Endothelial cell of umbilical vein (primary cell): ENCODE measurements at places on chromosomes 6 and 20. TPM values are rescaled to one million over a fixed set of nuclear protein-coding genes. Genes with fewer than 3 reads are reported as not detected.

The TGM3 gene
- not detected in 2 replicates for total RNA-seq

GRCh38 chr6:4564801-4565271 is 211.4 kb upstream of the CDYL start:
- DNase-seq = no peak

DNA sequence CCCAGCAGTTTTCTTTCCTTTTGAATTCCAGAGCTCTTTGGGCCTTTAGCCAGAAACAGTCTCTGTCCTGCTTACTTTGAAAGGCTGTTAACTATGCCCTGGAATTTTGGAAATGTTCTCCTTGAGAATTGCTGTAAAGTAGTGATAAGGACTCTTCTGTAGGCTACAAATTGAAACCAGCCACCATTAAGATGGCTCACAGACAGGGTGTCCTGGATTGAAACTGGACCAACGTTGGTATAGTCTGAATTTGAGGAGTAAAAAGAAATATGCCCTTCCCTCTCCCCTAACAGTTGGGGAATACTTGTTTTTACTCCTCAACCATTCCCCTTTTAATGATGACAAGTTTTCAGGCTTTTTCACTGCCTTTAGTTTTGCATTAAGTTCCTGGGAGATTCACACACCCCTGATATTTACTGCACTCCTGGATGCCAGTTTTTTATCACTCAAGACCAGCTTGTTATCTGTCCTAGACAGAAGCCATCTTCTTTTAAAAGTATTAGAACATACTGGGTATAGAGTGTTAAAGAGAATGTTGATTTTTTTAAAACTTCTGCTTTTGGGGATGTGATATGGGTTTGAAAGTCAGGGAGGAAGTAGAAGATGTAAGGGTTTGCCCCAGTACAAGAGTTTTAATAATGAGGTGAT is 21.9 kb downstream of the TOP1 start:
- DNase-seq = no peak

The REM1 gene
- total RNA-seq = not detected in 2 replicates

GRCh38 chr20:57995381-57995977 is 233.0 kb downstream of the ANKRD60 start:
- no peak for DNase-seq

DNA sequence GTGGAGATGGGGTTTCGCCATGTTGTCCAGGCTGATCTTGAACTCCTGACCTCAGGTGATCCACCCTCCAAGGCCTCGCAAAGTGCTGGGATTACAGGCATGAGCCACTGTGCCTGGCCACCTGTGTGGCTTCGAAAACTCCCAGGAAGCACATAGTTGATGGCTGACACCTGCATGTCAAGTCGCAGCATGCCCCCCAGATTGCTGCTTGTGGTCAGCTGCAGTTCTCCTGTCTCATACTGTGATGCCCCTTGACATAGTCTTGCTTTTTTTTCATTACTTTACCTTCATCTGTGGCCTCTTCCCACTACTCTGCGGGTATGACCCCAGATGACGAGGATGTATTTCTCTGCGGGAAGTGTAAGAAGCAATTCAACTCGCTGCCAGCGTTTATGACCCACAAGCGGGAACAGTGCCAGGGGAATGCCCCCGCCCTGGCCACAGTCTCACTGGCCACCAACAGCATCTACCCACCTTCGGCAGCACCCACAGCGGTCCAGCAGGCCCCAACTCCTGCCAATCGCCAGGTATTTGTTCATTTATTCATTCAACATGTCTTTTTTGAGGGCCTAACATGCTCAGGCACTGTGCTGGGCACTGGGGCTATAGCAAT is 13.1 kb downstream of the ZNF341 start:
- no peak for DNase-seq

The PMEPA1 gene
- 31.6 and 47.1 TPM in 2 replicates for total RNA-seq

DNA sequence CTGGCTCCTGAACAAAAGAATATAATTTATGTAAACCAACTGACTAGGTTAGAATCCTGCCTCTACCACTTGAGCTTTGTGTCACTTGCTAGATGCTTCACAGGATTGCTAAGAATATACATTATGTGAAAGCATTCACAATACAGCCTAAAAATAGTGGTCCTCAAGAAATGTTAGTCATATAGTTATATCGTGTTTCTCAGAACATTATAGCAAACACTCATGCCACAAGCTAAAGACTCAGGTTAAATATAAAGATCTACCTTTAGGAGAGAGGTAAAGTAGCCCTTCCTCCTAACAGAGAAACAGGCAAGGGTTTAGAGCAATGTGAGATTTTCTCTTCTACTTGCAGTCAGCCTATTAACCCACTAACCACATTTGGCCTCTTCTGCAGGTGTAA is 17.8 kb upstream of the ALDH8A1 start:
- DNase-seq = no peak

The DACT2 gene
- total RNA-seq = not detected in 2 replicates

- peak; percentile 34 for DNase-seq
Observed at GRCh38 chr6:106309766-106310373, 15.7 kb downstream of the ATG5 start.

The RFX6 gene
- not detected in 2 replicates for total RNA-seq

- DNase-seq = no peak
Observed at GRCh38 chr20:62161347-62161746, 17.8 kb downstream of the SS18L1 start.

GRCh38 chr6:49915035-49915434 is 48.7 kb upstream of the CRISP1 start:
- no peak for DNase-seq

DNA sequence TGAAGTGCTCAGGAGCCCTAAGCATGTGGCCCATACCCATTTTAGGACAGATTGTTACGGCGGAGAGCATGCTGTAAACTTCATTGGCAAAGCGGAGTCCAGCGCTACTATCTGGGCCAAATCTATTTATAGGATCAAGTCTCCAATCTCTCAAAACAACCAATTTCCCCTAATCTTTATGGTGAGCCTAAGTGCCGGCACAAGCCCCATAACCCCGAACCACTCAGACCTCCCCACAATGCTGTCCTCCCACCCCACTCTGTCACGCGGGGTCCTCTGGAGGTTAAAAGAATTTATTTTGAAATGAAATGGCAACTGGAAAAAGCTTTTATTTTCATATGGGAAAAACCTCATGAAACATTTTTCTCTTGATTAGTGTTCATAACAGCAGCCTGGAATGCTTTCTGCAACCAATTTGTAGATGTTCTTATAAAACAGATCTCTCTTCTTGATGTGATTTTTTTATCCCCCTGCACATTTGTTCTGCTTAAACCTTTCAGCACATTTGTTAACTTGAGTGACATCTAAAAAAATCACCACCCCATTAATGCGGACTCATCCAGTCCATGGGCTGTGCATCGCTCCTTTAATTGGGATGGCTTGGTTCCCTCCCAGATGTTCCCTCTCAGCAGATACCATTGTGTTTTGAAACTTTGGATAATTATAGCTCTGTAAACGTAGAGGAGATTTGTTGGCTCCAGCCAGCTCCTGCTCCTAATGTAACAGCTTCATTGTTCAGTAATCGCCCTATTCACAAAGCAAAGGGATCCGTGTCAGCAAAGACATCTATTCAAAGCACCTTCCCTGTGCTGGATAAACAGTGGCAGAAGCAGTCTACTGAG is 323.6 kb downstream of the CD83 start:
- no peak for DNase-seq

The C20orf141 gene
- not detected in 2 replicates for total RNA-seq

The FAM110A gene
- total RNA-seq = 4.6 and 5.8 TPM in 2 replicates

DNA sequence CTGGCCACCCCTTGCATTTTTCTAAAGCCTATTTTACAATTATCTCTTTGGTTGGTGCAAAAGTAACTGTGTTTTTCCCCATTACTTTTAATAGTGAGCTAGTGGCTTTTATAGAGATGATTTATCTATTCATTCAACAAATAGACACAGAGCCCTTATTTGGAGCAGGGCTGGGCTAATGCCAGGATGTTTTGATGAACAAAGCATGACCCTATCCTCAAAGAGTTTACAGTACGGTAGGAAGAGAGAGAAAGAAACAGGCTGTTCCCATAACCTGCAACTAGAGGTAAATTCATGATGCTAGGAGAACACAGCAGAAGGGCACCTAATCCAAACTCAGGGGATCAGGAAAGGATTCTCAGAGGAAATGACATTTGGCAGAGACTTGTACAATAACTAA is 37.3 kb upstream of the UST start:
- DNase-seq = no peak

The SERPINB6 gene
- 145 and 155 TPM in 2 replicates for total RNA-seq

DNA sequence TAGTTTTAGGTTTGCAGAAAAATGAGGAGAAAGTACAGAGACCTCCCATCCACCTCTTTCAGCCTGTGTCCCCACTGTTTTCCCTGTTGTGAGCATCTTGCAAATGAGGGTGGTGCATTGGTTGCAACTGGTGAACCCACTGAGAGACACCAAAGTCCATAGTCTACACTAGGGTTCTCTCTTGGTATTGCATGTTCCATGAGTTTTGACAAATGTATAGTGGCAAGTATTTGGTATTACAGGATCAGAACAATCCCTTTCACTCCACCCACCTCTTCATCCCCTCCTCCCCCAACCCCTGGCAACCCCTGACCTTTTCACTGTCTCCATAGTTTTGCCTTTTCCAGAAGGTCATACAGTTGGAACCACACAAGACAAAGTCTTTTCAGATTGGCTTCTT is 20.1 kb downstream of the ZNF831 start:
- DNase-seq = no peak

DNA sequence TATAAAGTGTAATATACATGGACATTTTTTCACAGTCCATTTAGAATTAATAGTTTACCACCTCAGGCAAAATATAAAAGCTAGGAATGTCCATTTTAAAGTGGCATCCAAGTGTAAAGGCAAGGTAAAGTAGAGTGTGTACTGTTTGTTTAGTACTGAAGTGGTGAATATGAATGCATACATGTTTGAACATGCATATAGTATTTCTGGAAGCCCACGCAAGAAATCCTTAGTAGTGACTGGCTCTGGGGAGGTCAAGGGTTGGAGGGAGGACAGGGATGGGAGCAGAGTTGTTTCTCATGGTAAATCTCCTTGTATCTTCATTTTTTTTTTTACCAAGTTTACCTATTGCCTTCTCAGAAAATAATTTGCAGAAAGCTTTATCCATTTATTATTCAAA is 129.2 kb downstream of the UNC5CL start:
- no peak for DNase-seq

The ADTRP gene
- total RNA-seq = 3.3 and 5.6 TPM in 2 replicates

The KHDC1 gene
- 3.3 and 3.7 TPM in 2 replicates for total RNA-seq

DNA sequence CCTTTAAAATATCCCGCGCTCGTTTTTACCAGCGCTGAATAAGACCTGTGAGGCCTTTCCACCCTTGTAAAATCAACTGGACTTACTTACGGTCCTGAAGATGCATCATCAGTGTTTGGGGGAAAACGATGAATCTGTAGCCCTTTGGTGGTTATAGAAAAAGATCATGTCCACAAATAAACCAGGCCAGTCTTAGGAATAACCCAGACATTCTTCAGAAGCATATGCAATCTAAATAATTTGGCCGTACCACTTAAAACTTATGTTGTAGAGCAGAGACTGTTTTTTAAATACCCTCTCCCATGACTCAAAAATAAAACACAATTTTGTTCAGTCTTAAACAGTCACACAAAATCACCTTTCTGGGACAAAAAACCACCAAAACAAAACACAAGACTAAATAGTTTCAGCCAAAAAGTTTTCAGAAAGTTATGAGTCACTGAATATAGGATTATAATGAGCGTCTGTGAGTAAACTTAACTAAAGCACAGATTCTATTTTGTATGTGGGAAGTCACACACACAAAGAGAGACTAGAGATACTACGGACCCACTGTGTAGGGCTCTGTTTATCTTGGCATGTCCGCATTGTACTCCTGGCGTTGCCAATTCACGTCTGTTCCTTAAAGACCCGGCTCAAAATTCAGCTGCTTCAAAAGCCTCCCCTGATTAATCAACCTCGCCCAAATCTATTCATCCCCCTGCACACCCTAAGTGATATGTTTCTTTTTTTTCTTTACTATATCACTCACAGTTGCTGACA is 26.5 kb upstream of the SMOC2 start:
- no peak for DNase-seq

DNA sequence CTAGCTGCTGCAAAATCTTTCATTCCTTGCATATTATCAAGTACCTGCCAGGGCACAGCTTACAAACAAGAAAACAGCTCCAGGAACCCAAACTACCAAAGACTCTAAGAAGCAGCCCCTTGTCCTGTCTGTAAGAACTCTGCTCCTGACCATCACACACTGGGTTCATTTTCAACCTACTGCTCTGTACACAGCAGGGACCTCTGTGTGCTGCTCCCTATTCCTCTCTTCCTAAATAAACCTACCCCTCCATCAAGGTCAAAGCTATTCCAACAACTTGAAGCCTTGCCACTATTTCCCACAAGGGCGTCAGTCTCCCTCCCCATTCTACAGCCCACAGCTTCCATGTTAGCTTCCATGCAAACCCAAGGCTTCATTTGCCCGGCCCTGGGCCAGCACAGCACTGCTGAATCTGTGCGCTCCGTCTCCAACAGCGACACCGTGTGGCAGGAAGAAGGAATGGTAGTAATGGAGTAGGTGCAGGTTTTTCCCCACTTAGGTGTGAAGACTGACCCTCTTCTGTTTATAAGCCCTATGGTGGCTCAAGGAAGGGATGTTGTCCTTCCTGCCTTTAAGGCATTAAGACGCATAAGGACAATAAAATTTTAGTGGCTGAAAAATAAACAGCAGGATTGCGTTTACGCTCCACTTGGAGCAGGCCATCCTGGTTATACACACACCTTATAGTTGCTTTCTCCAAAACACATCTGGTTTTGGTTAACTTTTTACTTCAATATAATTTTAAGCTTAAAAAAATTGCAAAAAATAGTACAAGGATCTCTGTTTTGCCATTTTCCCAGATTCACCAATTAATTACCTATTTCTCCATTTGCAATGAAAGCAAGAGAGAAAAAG is 115.2 kb upstream of the NXT1 start:
- peak; percentile 72 for DNase-seq

- no peak for DNase-seq
Observed at GRCh38 chr20:56460459-56460858, 8.0 kb upstream of the RTF2 start.

DNA sequence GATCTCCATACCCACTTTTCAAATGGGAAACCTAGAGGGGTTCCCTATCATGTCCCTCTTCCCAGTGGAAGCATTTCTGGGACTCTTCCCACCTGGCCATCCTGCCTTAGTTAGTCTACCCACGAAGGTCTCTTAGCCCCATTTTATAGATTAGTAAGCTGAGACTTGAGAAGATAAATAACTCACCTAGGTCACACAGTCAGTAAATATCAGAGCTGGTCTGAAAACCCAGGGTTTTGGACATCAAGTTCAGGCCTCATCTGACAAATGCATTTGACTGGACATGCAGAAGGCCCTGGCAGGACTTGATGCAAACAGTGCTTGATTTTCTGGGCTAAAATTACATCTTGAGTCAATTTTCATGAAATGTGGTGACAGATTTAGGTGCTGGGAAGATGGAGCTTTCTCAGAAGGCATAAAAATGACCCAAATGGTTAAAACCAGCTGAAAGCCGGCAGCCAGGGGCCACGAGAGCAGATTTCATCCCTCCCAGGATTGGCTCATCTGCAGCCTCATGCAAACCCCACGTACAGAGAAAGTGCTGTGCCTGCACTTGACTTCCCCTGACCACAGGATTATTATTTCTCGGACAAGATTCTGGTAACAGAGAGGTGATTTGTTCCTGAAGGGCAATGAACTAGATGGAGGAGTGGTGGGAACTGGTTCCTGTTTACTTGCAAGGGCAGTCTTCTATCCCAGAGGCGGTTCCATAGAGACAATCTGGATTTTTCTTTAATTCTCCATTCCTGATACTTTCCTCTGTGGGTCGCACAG is 23.1 kb downstream of the CPNE5 start:
- DNase-seq = no peak
